ENCODE measurements at places on chromosomes 16 and 17.
A peak's percentile ranks its signal among the peaks of the same experiment; 100 is the strongest.

DNA sequence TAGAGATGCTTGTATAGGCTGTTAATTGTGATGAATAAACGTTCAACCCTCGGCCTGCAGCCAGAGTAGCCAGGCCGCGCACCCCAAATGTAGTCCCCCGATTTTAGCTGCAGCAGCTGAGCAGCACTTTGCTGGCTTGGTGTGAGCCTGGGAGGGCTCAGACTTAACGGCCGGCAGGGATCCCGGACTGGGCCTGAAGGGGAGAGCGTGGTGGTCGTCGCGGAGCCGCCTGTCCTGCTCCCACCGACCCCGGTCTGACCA, 11.9 kb downstream of the ZNF629 start:
- DNase-seq, result no peak

GRCh38 chr16:24075302-24075701, 180.8 kb upstream of the CACNG3 start:
- no peak for DNase-seq

DNA sequence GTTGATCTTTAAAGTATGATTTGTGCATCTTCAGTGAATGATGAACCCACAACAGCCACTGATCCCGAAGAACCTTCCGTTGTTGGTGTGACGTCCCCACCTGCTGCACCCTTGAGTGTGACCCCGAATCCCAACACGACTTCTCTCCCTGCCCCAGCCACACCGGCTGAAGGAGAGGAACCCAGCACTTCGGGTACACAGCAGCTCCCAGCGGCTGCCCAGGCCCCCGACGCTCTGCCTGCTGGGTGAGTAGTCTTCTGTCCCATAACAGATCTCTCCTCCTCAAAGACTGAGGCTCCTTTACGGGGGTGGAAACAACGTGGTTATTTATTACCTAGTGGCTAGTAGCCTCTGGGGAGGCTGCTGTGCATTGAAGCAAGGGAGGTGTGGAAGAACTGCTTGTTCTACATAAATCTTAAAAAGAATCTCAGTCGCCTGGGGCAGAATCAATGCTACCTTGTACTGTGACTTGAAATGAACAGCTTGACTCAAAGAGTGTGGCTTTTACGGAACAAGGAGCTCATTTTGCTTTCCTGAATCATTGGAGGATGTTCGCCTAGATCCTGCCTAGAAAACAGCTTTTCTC, 63.0 kb upstream of the CLEC18A start:
- no peak for DNase-seq

- no peak for DNase-seq
These were observed 13.6 kb upstream of the PYY start for GRCh38 chr17:43967251-43967875.

GRCh38 chr17:57676543-57676942, 68.6 kb downstream of the CCDC182 start:
- DNase-seq, result no peak

DNA sequence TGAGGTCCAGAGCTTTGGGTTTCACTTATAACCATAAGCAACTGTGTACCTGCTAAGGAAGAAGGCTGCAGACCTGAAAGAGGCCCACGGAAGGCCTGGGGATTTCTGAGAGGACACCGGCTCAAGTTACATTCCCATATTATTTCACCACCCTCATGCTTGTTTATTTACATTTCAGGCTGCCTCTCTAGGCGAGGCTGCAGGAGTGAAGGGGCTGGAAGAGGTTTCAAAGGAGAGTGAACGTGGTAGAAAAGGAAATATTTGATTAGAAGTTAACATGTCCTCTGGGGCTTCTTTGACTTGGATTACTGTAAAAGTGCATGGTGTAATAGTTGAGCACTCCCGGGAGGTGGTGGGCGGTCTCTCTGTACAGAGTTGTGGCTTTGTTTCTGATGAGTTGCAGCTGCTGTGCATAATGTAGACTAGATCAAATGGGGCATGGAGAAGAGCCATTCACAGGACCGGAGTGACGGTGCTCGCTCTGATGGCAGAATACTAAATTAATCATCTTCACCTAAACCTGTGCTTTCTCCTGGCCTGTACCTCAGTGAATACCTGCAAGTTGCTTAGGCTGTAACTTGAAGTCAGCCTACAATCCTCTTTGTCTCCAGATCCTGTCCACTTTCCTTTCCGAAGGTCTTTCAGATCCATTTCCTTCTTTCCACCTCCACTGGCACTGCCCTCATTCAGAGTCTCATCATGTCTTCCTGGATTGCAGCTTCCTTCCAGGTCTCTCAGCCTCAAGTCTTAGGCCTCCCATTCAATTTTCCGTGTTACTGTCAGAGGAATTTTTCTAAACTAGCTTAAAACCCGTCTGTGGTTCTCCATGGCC, 1.9 kb upstream of the CPD start:
- DNase-seq, result peak; percentile 20

GRCh38 chr16:46900455-46901235, 16.5 kb downstream of the GPT2 start:
- no peak for DNase-seq

GRCh38 chr17:1999557-2000251, 25.4 kb downstream of the RTN4RL1 start:
- no peak for DNase-seq

DNA sequence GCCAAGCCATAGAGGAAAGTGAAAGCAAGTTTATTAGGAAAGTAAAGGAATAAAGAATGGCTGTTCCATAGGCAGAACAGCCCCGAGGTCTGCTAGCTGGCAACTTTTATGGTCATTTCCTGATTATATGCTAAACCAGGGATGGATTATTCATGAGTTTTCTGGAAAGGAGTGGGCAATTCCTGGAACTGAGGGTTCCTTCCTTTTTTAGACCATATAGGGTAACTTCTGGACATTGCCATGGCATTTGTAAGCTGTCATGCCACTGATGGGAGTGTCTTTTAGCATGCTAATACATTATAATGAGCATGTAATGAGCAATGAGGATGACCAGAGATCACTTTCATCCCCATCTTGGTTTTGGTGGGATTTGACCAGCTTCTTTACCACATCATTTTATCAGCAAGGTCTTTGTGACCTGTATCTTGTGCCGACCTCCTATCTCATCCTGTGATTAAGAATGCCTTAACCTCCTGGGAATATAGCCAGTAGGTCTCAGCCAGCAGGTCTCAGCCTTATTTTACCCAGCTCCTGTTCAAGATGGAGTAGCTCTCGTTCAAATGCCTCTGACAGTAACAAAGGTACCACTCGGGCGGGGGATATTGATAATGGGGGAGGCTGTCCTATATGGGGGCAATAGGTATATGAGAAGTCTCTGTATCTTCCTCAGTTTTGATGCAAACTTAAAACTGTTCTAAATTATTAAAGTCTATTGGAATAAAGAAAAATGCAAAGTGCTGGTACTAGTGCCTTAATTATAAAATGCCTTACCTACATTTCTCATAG, 38.9 kb upstream of the HELZ start:
- DNase-seq, result no peak

DNA sequence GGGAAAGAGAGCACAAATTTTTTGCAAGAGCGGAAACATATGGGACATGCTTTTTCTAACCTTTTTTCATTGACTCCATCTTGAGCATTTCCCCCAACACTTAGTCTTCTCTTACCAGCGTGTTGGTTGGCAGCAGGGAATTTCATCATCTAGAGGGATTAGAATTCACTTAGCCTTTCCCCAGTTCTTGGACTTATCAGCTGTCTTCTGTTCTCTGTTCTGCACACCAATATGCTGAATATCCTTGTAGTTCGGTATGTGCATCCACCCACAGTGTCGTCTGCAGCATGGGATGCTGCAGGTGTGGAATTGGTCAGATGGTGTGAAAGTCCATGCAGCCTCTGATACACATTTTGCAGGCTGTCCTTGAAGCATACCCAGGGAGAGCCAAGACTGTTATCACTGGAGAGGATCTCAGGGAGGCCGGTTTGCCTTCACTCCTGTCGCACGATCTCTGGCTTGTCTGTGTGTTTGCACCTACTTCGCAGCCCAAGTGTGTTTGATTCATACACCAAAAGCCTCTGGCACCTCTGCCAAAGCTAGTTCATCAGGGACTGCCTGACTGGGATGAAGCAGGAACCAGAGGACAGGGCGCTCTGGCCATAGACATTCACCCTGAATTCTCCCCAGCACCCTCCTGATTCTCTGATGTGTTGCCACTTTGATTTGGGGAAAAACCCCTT, 93.3 kb downstream of the SOCS1 start:
- DNase-seq, result no peak

DNA sequence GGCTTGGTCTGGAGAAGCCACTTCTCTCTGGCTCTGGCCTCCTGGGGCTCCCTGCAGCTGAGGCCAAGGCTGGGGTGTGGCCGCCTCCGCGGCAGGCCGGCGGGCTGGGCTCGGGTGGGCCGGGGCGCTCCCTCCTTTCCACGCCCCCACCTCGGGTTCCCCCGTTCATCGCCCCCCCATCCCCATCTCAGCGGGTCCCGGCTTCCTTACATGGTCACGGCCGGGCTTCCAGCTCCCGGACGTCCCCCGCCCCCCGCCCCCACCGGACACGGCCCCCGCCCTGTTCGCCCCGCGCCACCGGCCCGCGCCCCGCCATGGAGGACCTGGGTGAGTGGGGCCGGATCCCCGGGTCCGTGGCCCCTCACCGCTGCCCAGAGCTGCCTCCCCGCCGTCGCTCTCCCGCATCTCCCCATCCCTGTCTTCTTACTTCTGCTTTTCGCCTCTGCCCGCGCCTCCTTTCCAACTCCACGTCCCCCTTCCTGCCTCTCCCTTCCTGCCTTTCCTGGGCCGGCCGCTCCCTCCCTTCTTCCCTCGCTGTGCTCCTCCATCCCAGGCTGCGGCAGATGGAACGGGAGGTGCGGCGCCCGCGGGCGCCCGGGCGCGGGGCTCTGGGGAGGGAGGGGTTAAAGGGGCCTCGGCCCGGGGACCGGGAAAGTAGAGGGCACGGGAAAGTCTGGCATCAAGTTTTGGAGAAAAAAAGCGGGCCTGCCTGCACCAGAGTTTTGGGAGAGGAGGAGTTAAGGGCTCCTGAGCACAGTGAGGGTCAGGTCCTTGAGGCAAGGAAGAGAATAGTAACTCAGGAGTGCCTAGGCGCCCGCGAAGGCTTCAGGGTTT, at the start of gene TGFB1I1:
TSS of gene TGFB1I1 (plus strand) at position 278 of the 834 bp plus-strand sequence. CDS start at position 315, 37 bp downstream.
- no peak for DNase-seq

GRCh38 chr17:80637048-80637781, 92.6 kb downstream of the RPTOR start:
- no peak for DNase-seq

DNA sequence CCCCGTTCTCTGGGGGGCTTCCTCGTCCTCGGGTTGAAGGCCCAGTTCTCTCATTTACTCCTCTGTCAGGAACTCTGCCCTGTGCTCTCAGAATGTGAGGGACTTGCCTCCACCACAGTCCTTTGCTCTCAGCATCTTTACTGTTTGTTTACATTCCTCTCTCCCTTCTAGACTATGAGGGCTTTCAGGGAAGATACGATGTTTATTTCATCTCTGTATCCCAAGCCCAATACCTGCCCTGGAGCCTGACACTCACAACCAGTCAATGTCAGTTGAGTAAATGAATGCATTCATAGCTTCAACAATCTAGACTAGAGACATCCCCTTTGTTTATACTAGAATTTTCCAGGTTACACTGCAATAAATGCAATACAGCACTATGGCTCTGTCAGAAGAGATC, 409.6 kb upstream of the CDH11 start:
- no peak for DNase-seq

DNA sequence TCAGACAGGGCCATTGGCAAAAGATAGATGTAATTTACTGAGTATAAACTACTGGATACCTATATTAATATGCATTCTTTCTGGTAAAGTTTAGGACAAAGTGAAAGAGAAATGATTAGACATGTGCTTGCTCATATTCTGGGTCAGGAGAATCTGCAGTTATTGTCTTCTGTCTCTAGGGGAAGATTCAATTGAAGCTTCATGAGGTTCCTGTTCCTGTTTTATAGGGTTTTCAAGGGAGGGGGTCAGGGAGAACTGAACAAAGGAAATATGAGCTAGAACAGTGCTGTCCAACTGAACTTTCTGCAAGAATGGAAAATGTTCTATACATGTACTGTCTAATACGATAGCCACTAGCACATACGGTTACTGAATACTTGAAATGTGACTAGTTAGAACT, 59.3 kb upstream of the CORO6 start:
- DNase-seq, result no peak

DNA sequence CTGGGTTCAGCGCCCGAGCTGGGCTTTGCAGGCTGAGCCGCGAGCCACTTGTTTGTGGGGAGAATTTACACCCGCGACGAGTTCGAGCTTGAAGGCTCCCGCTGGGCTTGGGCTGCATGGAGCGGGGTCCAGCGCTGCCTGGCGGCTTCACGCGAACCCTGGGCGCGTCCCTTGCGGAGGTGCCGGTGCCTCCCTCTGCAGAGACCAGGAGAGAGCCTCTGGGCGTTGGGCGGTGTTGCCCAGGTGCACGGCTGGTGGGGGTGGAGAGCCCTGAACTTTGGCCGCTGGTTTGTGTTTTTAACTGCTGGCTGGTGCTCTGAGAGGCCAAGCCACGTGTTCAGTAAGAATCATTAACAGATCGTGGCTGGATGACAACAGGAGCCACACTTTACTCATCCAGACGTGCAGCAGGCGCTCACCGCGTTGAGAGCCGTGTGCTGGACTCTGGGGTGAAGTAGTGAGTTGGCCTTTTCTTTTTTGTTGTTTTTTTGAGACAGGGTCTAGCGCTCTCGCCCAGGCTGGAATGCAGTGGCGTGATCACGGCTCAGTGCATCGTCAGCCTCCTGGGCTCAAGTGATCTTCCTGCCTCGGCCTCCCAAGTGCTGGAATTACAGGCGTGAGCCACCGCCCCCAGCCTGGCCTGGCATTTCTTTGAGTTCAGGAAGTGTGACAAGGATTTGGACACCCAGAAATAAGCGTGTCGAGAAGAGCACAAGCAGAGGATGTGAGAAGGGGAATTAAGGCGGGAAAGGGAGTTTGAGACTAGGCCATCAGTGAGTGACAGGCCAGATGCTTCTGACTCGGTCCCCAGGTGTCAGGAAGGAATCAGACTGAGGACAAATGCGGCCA, 827 bp downstream of the CDK10 start:
- no peak for DNase-seq

DNA sequence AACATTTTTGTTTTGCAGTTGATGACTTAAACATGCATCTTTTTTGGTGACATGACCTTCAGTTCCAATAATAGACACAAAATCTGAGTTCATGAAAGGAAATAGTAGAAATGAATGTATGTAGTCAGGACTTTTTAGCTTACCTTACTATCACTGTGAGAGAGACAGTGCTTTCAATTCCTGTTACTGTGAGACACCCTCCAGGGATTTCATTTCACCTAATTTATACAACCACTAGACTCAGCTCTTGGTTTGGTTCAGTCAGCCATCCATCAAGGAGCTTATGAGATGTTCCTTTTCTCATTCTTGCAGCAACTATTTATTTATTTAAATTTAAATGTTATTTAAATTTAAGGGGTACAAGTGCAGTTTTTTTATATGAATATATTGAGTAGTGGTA, 77.9 kb downstream of the MAP2K4 start:
- no peak for DNase-seq

- DNase-seq, result no peak
These were observed 49.9 kb downstream of the BAIAP2 start for GRCh38 chr17:81084680-81085419.
